Lung microvascular endothelial cell (primary cell): ENCODE measurements at places on chromosomes 7 and 10.

GRCh38 chr7:921071-921461 lies 33.4 kb downstream of the ADAP1 start:
- DNase-seq: no peak

DNA sequence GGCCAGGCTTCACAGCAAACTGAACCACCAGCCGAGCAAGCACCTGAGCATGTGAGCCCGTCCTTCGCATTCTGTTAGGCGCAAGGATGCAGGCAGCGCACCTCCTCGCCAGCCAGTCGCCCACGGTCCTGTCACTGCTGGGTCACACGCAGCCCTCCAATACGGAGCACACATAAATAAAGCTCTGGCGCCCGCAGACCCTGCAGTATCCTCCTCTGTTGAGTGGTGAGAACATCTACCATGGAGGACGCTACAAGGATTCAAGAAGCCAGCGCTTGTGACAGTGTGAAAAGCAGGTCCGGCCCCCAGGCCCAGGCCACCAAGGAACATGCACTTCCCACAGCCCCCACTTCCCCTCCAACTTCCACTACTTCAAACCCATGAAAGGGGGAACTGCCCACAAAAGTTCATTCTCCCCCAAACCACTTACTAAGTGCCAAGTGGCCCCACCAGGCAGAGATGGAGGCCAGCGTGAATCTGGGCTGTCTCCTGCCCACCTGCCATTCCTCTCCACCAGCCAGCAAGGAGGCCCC lies 34.8 kb downstream of the VOPP1 start:
- no peak for DNase-seq

GRCh38 chr7:142460402-142461117 lies 202.7 kb upstream of the PRSS58 start:
- no peak for DNase-seq

DNA sequence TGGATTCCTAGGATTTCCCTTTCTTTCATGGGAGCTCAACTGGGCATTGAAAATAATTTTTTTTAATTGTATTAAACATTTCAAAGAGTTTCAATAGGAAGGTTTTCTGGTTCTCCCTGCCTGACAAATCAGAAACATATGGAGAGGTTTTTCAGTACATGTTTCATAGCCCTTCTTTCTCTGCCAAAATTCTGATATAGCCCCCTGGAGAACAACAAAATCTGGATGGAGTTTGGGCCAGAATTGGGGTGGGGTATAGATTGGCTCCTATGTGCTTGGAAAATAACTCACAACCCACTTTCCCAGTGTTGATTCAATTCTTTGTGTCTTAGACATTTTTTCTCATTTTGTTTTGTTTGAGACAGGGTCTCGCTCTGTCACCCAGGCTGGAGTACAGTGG lies 24.6 kb upstream of the EIF4H start:
- no peak for DNase-seq

- DNase-seq: no peak
Observed at GRCh38 chr7:43634384-43634783, 51.5 kb downstream of the STK17A start.

DNA sequence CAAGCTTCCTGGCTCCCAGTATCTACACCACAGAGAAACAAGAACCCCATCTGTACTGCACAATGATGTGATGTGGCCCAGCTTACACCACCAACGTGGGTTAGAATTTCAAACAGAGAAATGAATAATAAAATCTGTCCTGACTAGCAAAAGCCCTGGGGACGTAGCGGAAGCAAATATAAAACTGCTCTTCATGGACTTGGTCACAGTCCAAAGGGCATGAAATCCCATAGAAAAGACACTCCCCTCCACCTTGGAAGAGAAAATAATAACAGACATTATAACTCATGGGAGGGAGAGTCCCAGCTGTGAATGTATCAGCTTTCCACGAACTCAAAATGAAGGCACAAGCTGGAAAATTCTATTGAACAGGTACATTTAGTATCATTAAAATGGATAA lies 205.3 kb upstream of the GALNT17 start:
- DNase-seq: no peak

- DNase-seq: no peak
Observed at GRCh38 chr7:20114468-20114867, 102.7 kb downstream of the MACC1 start.

DNA sequence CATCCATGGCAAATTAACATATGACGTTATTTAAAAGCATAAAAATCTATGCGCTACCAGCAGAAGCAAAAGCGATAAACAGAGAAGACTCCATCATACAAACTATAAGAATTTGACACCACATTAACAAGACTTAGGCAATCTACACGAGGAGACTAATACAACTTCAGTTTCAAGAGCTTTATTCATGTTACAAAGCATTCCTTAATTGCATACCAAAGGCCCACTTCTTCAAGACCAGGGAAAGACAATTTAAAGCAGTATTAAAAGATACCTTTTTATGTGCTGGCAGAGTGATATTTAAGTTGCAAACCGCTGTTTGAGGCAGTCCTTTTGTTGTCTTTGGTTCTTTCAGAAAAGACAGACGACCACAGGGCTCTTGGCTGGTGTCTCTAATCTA lies 176.0 kb upstream of the CCDC6 start:
- no peak for DNase-seq
